Stimulated activated CD4-positive, alpha-beta T cell treated with anti-CD3 and anti-CD28 coated beads, Interleukin-4, amount 100 ng/mL, for 48 hours (primary cell): ENCODE measurements at places on chromosomes 13 and 19.

- DNase-seq: no peak
Observed at GRCh38 chr13:52067237-52067636, 42.7 kb downstream of the UTP14C start.

- no peak for DNase-seq
Observed at GRCh38 chr13:73167028-73167820, 108.4 kb downstream of the KLF5 start.

DNA sequence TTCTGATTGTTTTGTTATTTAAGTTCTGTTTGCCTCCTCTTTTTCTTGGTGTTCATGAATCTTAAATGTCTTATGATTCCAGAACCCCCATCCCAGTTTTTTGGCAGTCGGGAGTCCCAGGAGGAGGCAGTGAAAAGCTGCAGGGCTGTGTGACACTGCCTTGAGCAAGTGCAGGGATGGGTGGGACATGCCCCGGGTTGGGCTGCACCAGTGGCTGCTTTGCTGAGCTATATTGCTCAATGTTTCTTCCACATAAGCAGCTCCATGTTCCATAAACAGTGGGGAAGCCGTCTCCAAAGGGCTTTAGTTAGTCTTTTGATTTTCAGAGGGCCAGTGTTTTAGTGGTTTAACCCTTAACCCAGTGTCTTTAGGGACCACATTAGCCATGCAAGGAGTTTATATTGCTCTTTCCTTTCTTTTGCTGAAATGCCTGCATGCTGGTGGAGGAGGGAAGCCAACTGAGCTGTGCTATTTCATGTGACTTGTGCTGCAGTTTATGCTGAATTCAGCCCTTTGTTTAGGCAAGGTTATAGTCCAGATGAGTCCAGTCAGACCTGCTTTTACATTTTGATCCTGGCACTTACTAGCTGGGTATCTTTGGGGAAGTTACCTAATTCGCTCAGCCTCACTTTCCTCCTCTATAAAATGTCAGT lies 13.1 kb downstream of the ATP8A2 start:
- no peak for DNase-seq

DNA sequence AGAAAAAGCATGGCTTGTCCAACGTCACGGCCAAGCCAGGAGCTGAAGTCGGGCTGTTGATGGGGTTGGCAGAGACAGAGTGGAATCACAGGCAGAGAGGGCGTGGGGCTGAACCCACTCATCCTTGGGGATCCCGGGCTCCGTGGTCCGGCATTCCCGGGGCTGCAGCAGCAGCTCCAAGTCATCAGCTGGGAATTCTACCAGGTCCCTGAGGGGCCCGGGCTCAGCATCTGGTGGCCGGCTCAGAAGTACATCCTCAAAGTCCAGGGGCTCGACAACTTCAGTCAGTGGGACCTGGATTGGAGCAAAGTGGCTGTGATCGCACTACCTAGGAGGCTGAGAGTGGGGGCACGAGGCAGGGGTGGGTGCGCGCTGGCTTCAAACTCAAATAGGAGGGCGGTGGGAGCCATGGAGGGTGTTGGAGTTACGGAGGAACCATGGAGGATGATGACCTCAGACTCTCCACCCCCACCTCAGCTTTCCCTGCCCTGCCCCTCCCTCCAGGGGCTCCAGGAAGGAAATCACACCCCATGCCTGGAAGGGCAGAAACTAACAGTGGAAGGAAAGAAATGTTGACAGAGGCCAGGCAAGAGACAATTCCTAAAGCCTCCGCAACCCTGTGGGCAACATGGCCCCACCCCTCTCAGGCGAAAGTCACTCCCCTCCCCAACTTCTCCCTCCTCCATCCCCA lies 9.5 kb downstream of the DOCK6 start:
- DNase-seq: no peak
